Activated CD8-positive, alpha-beta T cell treated with anti-CD3 and anti-CD28 coated beads, Interleukin-2, amount 10 ng/mL, durations not matched to agents 7 days and 5 days (primary cell): ENCODE measurements at places on chromosomes 16 and 17. TPM values are rescaled to one million over a fixed set of nuclear protein-coding genes. Genes with fewer than 3 reads are reported as not detected.

The TBC1D28 gene
- total RNA-seq = not detected

The ACSM2A gene
- not detected for total RNA-seq

The CHST5 gene
- total RNA-seq = not detected

The KRT33A gene
- total RNA-seq = not detected

The ACAP1 gene
- 605 TPM for total RNA-seq

The PIMREG gene
- total RNA-seq = 20.4 TPM

The CAPNS2 gene
- total RNA-seq = not detected

The C1QTNF1 gene
- not detected for total RNA-seq

The ST6GALNAC1 gene
- total RNA-seq = not detected

The KRT12 gene
- not detected for total RNA-seq

The ARHGAP44 gene
- total RNA-seq = 0.37 TPM

The BCO1 gene
- not detected for total RNA-seq

The KRTAP4-4 gene
- total RNA-seq = not detected

The ATP1B2 gene
- not detected for total RNA-seq

The CTRB1 gene
- total RNA-seq = not detected

The CCL8 gene
- total RNA-seq = not detected

The TPSB2 gene
- total RNA-seq = not detected

The TP53TG3C gene
- total RNA-seq = not detected

The KRTAP16-1 gene
- not detected for total RNA-seq

The UBE2G1 gene
- total RNA-seq = 69.1 TPM

The KRTAP1-1 gene
- total RNA-seq = not detected

The NOXO1 gene
- total RNA-seq = not detected

The WNK4 gene
- 0.37 TPM for total RNA-seq

The TPSAB1 gene
- not detected for total RNA-seq

The PRSS36 gene
- 1.3 TPM for total RNA-seq

The KRTAP9-2 gene
- not detected for total RNA-seq

The ZNF785 gene
- 11.7 TPM for total RNA-seq

The CCL2 gene
- total RNA-seq = not detected

The DPEP3 gene
- total RNA-seq = not detected

The KRTAP4-9 gene
- total RNA-seq = not detected

The PRKCB gene
- total RNA-seq = 101 TPM
